ENCODE measurements at places on chromosomes 2 and 18.

- DNase-seq: peak; percentile 34
- H3K36me3 ChIP-seq: no peaks in the 10 kb centered on the region
Measured at GRCh38 chr2:7609974-7610373, 692.8 kb downstream of the RNF144A start.

- H3K27me3 ChIP-seq: no peaks in the 10 kb centered on the region
- H3K36me3 ChIP-seq: no peaks in the 10 kb centered on the region
- H3K27ac ChIP-seq: no peak overlapping the region
- H3K4me3 ChIP-seq: no peak overlapping the region
Measured at GRCh38 chr2:23073056-23073455, 311.9 kb upstream of the KLHL29 start.

GRCh38 chr2:6957910-6958615, 40.9 kb downstream of the RNF144A start:
- DNase-seq: no peak
- no peak overlapping the region for H3K4me3 ChIP-seq
- no peak overlapping the region for H3K27ac ChIP-seq

DNA sequence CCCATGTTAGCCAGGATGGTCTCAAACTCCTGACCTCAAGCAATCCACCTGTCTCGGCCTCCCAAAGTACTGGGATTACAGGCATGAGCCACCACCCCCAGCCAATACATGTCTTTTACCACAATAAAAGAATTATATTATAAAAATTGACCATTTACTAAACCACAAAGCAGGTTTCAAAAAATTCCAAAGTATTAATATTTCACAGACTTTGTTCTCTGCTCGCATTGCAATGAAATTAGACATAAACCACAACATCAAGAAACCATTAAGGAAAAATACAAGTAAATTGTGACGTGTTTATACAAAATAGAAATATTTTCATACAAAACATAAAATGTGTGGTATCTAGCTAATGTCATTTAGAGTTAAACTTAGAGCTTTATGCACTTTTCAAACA, 13.4 kb upstream of the MAPRE3 start:
- no peaks in the 10 kb centered on the region for H3K27me3 ChIP-seq
- no peak overlapping the region for H3K4me3 ChIP-seq
- DNase-seq: no peak
- H3K27ac ChIP-seq: no peak overlapping the region
- H3K36me3 ChIP-seq: no peaks in the 10 kb centered on the region
- H3K4me1 ChIP-seq: peaks cover 9% of the 10 kb centered on the region

DNA sequence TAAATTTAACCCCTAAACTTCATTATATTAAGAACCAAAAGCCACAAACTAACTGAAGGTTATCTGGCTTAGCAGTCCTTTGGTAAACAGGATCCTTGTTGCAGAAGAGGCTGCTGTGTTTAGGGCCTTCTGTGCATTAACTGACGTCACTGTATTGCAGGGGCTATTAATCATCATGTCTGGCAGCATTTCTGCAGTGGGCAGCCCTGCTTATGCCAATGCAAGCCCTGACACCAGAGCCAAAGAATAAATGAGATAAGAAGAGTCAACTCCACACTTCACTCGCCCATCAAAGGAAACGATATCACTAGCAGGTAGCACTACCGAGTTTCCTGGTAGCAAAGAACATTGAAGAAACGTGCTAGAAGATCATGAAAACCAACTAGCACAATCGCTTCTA, 110.6 kb downstream of the PLEKHM3 start:
- peaks cover 7% of the 10 kb centered on the region for H3K4me1 ChIP-seq
- H3K27ac ChIP-seq: no peak overlapping the region
- DNase-seq: no peak
- H3K4me3 ChIP-seq: no peak overlapping the region
- peaks cover 5% of the 10 kb centered on the region for H3K36me3 ChIP-seq

DNA sequence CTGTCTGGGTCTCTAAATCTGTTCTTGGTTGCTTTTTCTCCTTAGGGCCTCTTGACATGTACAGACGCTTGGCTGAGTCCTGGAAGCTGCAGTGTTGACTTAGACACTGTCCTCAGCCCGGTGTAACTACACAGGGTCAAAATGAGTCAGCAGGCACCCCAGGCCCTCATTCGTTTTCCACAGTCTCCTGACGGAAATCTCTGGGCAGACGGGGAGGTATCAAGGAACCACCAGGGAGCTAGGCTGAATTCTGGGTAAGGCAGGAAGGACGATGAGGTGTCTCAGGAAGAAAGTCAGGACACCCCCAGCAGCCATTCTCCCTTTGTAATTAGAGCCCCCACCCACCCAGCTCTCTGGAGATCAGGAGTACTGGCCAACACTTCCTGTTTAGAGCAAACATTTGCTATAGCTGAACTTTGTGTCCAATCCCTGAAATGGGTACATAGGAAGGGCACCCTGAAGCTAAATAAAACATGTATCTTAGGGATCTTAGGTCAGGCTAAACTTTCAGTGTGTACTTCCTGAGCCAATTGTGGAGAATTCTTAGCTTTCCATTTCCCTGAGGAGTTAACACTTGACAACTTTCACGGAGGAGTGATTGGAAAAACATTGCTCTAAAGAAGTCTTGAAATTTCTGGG, 23.9 kb upstream of the EPAS1 start:
- no peaks in the 10 kb centered on the region for H3K4me1 ChIP-seq
- no peaks in the 10 kb centered on the region for H3K27me3 ChIP-seq
- peak overlapping the region; percentile 31 for H3K27ac ChIP-seq
- H3K4me3 ChIP-seq: no peak overlapping the region
- DNase-seq: no peak

GRCh38 chr2:37457401-37457901, 113.0 kb downstream of the QPCT start:
- no peak overlapping the region for H3K4me3 ChIP-seq
- no peak for DNase-seq
- no peaks in the 10 kb centered on the region for H3K36me3 ChIP-seq
- peaks cover 25% of the 10 kb centered on the region for H3K4me1 ChIP-seq
- peak overlapping the region; percentile 22 for H3K27ac ChIP-seq

DNA sequence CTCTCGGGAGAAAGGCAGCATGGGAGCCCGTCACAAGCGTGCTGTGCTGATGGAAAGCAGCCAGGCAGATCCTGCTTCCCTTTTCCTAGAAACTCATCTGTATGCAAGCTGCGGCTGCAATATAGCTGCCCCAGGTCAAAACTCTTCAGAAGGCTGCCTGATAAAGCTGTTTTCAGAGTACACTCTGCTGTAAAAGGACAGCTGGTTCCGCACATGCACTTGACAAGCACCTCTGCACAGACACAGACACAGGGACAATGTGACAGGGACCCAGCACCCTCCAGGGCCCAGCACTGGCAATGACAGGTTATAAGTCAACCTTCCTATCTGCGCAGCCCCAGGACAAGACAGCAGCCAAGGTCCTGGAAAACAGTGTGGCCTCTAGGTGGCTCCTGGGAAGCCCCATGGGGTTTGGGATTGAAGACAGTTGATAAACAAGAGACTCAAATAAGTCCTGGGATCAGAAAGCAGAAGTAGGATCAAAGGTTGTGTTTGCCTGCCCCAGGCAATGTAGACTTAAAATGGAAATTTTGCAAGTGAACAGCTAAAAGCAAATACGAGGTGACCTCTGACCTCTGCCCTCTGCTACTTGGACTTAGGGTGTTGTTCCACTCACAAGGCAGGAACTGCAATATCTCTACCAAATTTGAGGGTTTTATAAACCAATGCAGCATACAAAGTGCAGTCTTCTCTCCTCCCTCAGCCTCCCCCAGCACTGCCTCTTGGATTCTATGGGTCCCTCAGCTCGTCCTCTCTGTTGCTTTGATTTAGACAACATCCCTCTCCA, 16.9 kb downstream of the SLC66A2 start:
- peaks cover 9% of the 10 kb centered on the region for H3K36me3 ChIP-seq
- no peaks in the 10 kb centered on the region for H3K27me3 ChIP-seq
- H3K4me1 ChIP-seq: peaks cover 7% of the 10 kb centered on the region
- no peak overlapping the region for H3K27ac ChIP-seq
- peak; percentile 48 for DNase-seq

DNA sequence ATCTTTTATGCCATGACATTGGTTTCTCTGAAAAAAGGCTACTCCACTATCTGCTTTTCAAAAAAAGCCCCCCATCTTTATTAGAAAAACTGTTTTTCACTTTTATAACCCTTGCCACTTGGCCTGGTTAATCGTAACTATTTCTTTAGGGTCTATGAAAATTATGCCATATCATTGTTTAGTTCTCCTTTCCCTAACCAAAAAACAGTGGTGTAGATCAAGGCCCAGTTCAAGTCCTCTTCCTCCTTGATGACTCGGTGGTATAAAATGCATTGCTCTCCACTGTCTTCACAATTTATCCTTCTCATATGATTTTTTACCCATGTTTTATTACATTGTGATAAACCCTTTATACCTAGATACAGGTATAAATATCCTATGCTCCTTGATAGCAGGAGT, 205.5 kb downstream of the ZNF521 start:
- no peak overlapping the region for H3K4me3 ChIP-seq
- H3K27ac ChIP-seq: no peak overlapping the region
- H3K36me3 ChIP-seq: no peaks in the 10 kb centered on the region
- DNase-seq: no peak
- H3K27me3 ChIP-seq: no peaks in the 10 kb centered on the region

DNA sequence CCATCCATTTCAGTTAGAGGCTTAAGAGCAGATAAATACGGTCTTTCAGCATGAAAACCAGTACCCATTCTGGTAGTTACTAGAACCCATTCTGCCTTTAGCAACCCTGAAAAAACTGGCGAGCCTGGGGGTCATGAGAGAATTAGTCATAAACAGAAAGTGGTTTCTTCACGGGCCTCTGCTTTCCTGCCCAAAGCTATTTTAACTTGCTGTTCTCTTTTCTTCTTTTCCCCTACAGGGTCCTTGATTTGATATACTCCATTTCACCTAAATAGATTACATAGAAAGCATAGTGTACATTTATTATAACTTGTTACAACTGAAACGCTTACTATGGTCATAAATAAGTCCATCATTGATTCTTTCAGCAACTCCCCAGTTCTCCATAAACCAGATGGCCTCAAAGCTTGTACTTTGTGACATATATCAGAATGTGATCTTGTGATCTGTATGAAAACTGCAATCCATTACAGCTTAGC, 48.3 kb downstream of the WDFY1 start:
- no peaks in the 10 kb centered on the region for H3K4me1 ChIP-seq
- no peak overlapping the region for H3K27ac ChIP-seq
- no peak for DNase-seq
- H3K4me3 ChIP-seq: no peak overlapping the region
- peaks cover 41% of the 10 kb centered on the region for H3K36me3 ChIP-seq

- peak; percentile 66 for DNase-seq
- H3K4me1 ChIP-seq: peaks cover 65% of the 10 kb centered on the region
- no peak overlapping the region for H3K4me3 ChIP-seq
Measured at GRCh38 chr2:38466876-38467767, 90.0 kb upstream of the ATL2 start.

DNA sequence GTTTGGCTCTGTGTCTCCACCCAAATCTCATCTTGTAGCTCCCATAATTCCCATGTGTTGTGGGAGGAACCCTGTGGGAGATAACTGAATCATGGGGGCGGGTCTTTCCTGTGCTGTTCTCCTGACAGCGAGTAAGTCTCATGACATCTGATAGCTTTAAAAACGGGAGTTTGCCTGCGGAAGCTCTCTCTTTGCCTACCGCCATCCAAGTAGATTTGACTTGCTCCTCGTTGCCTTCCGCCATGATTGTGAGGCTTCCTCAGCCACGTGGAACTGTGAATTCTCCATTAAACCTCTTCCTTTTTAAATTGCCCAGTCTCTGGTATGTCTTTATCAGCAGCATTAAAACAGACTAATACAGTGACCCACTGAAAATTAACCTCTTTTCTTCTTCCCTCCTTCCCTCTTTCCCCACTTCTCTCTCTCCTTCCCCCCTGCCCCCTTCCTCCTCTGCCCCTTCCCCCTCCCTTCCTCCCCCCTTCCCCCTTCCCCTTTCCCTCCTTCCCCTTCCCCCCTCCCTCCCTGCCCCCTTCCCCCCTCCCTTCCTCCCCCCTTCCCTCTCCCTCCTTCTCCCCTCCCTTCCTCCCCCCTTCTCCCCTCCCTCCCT, 818.8 kb downstream of the SLC4A3 start:
- no peaks in the 10 kb centered on the region for H3K36me3 ChIP-seq
- no peak overlapping the region for H3K27ac ChIP-seq
- H3K4me1 ChIP-seq: no peaks in the 10 kb centered on the region
- no peak overlapping the region for H3K4me3 ChIP-seq
- DNase-seq: no peak

DNA sequence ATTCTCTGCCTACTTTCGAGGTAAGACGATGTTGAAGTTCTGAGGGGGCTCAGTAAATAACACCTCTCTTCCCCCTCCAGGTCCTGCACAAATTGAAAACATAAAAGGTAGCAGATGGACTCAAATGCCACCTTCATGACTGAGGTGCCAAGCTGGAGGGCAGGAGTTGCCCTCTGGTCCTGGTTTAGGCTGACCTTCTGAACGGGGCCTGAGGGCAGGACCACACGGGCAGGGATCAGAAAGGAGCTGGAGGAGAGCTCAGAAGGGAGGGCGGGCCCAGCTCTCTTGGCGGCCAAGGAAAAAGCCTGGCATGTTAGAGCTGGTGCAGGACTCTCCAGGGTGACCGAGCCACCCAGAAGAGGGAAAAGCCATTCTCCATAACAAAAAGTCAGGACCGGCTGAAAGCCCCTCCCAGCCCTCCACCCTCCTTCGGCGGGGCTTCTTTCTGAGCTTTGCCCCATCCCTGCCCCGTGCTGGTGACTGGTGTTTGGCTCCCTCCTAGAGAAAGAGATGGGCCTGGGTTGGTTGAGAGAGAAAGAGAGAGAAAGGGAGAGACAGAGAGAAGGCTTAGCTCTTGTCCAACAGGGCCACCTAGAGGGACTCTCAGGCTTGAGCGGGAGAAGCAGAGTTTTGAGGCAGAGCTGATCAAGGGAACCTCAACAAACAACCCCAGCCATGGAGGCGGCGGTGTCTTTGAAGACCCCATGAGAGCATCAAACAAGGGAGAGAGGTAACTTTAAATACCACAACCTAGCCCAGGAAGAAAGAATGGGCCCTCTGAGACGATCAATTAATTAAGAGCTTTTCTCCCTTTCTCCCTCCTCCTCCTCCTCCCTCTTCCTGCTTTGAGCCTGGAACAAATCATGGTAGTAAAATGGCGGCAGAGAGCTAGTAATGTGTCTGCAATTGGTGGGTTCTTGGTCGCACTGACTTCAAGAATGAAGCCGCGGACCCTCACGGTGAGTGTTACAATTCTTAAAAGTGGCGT, 50.8 kb downstream of the WIPF1 start:
- DNase-seq: peak; percentile 52
- no peaks in the 10 kb centered on the region for H3K4me1 ChIP-seq
- no peaks in the 10 kb centered on the region for H3K27me3 ChIP-seq
- H3K4me3 ChIP-seq: no peak overlapping the region
- no peaks in the 10 kb centered on the region for H3K36me3 ChIP-seq
